ENCODE measurements at places on chromosomes 6 and 20.

DNA sequence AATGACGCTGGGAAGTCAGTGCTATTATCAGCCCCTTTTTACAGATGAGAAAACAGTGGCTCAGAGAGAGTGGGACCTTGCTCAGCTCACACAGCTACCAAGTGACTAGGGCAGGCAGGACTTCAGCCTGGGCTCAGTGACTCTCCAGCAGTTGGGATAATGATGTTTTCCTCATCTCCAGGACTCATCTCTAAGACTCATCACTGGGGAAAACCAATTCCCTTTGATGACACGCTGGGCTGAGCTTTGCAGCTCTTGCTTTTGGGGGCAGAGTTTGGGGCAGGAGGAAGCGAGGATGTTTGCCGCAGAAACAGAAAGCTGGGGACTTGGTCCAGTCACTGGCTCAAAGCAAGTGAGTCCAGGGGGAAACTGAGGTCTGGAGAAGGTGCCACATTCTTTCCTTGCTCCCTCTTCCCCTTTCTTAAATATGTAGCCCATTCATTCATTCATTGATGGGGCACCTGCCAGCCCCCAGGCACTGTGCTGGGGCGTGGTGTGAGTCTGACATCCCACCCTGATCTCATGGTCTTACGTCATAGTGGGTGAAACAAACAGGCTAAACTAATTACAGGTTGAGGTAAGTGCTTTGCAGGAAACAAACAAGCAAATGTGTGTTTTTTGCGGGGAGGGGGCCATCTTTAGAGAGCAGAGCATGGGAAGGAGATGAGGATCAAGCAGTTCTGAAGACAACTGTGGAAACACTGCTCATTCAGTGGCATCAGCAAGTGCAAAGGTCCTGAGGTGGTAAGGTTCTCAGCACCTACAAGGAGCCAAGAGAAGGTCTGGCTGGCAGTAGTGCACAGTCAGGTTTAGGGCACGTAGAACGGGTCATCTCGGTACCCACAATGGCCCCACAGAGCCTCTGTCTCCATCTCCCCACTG lies 74.4 kb upstream of the PMEPA1 start:
- DNase-seq, result no peak

- no peak for DNase-seq
These were observed 99.2 kb upstream of the RREB1 start for GRCh38 chr6:7008451-7008988.

- no peak for DNase-seq
These were observed 1.8 kb downstream of the FOXF2 start for GRCh38 chr6:1390946-1391799.

- no peak for DNase-seq
These were observed 291.4 kb upstream of the QKI start for GRCh38 chr6:163123098-163123497.

GRCh38 chr6:170223718-170224693 lies 66.9 kb downstream of the DLL1 start:
- DNase-seq, result no peak

GRCh38 chr6:36364669-36365479 lies 22.6 kb downstream of the ETV7 start:
- DNase-seq, result no peak

DNA sequence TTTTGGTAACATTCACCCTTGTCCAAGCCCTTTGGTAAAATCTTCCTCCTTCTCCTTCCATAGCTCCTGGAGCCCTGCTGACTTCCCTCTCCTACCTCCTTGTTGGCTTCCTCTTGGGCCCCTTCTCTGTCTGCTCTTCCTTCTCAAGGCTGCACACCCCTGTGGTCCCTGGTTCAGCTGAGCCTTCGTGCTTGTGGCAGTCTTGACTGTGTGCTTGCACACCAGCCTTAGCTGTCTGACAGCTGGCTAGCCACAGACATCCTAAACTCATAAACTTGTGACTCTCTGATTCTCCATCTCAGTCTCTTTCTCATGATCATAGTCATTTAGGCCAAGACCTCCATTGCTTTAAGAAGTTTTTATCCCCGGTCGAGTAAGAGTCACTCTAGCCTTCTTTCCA lies 37.1 kb downstream of the DHX35 start:
- DNase-seq, result no peak

- DNase-seq, result no peak
These were observed 11.4 kb upstream of the IFNGR1 start for GRCh38 chr6:137230547-137230946.

DNA sequence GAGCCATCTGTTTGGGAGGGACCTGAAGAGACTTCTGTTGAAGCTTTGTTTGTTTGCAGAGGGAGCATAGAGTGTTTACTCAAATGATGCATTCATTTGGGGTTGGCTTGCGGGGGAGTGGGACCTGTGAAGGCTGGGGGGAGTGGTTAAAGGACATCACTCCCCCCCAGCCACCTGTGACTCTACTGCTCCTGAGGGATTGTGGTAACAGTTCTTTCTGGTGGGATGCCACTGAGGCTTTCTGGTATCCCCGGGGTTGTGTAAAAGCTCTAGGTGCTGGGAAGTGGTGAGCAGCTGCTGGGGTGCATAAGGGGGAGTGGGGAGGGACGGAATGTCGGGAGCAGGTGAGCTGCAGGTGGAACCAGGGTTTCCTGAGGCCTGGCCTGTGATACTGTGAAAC lies 239.2 kb upstream of the QKI start:
- DNase-seq, result no peak

GRCh38 chr6:21265034-21265729 lies 328.4 kb upstream of the SOX4 start:
- no peak for DNase-seq

- no peak for DNase-seq
These were observed 230.2 kb downstream of the CDH4 start for GRCh38 chr20:61482056-61482887.

DNA sequence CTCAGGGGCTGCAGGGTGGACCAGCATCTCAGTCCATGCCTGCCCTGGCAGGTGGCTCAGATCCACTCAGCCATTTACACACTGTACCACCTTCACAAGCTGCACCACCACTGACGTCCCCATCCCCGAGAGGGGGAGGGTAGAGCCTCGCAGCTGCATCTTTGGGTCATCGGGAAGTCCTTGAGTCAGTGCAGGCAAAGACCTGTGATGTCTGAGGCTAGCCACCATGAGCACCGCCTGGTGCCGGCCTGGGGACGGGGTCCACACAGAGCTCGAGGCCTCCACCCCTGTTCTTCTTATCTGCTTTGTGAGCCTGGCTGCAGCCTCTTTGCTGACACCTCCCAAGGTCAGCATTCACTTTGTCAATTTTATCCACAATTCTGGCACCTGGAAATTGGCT lies 141.4 kb downstream of the PHACTR3 start:
- no peak for DNase-seq

GRCh38 chr6:136737871-136738691 lies 54.2 kb downstream of the MAP3K5 start:
- DNase-seq, result no peak

DNA sequence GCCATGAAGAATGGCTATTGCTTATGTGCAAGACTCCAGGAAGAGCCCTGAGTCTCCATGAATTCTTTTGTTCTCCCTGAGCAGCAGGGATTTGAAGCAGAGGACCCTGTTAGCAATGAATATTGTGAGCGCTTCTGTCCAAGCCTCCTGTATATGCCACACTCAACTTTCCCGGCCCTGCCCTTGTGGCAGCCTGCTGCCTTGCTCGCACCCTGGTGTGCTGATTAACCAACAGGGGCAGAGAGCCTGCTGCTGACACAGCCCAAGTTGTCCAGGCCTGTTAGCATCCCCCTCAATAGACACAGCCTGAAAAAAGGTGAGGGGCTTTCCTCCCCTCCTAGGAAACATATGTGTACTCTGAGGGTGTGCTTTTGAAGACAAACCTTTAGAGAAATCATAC lies 131.4 kb downstream of the BMP2 start:
- DNase-seq, result no peak

GRCh38 chr20:60008130-60008808 lies 50.0 kb downstream of the CDH26 start:
- no peak for DNase-seq

- DNase-seq, result no peak
These were observed 147.2 kb upstream of the HMGCLL1 start for GRCh38 chr6:55726144-55726543.

DNA sequence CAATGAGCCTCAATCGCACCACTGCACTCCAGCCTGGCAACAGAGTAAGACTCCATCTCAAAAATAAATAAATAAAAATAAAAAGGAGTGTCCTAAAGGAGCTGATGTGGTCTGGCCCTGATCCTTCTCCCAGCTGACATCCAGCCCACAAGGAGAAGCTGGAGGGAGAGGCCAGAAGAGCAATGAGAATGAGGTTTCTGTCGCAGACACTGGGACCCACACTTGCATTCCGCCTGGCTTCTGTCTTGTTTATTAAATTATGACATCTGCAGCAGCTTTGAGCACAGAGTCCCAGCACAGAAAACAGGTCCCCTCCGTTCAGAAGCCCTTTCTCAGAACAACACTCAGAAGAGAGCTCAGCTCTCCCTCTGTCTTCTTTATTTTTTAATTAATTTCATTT lies 10.3 kb upstream of the E2F1 start:
- no peak for DNase-seq

- no peak for DNase-seq
These were observed 40.5 kb downstream of the ADGRB3 start for GRCh38 chr6:68675548-68675947.

GRCh38 chr6:165704045-165704748 lies 41.2 kb upstream of the PDE10A start:
- no peak for DNase-seq

DNA sequence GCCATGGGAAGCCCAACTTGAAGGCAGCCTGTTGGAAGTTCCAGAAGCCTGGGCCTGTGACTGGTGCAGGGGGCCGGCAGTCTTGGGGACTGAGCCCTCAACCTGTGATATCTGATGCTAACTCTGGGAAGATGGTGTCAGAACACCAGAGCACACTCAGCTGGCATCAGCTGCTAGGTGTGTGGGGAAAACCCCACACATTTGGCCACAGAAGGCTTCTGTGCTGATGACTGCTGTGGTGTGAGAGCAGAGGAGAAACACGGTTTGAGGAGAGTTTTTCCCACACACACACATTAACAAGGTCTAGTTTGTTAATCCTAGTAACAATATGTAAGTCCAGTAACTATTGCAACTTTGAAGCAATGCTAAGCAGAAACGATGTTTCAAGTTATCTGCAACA lies 78.0 kb downstream of the PSMB1 start:
- DNase-seq, result no peak

- DNase-seq, result no peak
These were observed 590 bp upstream of the MAP1LC3A start for GRCh38 chr20:34557936-34558319.

- no peak for DNase-seq
These were observed 121.3 kb downstream of the TRMT11 start for GRCh38 chr6:126107475-126108166.

DNA sequence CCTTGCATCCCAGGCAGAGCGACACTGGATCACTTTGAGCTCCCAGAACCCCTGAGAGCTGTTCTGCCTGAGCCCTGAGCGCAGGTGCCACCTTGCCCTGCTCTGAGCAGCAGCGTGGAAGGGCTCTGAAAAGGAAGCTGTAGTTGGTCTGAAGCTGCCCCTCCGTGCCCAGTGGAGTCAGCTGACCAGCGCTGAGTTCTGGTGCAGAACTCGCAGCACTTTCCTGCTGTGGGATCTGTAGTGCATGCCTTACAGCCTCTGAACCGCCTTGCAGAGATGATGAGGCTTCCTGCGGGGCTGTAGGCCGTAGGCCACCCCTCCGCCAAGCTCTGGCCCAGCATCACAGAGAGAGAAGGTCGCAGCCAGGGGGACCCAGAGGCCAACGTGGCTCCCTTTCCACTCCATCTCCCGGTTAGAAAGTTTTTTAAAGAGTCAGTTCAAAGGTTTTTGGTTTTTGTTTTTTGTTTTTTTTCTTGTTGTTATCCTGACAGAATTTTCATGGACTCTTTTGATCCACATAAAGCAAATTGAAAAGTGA lies 158.3 kb upstream of the CST7 start:
- DNase-seq, result no peak

GRCh38 chr6:154257067-154257466 lies 99.5 kb downstream of the IPCEF1 start:
- no peak for DNase-seq

DNA sequence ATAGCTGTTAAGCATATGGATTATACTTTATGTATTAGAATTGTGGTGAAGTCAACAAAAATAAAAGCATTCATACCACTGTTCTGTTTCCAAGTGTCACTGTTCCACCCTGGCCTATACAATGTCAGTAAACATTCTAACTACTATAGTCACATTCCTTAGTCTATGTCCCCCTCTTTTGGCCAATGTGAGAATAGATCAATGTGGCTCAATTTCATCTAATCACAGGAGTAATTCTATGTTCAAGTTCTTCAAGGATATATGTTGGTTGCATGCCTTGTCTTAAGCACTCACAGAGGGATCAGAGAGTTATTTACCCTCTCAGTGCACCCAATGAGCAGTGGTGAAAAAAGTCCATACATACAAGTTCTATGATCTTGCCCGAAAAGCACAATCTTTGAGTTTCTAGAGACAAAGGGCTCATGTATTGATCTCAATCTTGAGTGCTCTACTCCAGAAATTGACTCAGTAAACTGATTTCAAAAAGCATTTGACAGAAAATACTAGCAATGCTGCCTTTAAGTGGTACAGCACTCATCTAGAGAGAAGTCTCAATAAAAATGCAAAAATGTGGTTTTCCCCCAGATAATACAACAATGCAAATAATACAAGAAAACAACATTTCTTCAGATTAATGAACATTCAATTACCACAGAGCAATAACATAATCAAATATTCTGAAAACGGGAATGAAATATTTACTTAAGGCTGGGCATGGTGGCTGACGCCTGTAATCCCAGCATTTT lies 16.5 kb downstream of the SMLR1 start:
- DNase-seq, result no peak

DNA sequence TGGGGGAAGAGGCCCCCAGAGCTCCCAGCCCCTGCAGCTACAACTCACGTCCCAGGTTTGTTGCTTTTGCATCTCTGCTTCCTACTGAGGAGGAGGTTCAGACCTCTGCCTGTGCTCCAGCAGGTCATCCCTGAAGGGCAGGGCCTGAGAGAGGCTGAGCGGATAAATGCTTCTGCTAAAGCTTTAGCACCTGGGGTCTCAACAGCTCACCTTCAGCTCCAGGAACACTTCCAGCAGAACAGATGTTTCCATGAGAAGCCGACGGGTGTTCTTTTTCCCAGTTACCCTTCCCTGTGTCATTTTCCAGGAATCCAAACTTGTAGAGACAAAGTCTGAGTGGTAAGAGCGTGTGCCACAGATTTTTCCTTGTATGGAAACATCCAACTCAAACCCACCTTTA lies 208.8 kb downstream of the TBC1D7 start:
- no peak for DNase-seq

All from stimulated activated CD4-positive, alpha-beta T cell treated with anti-CD3 and anti-CD28 coated beads, Interleukin-1b, Interleukin-23, amount 100 ng/mL, for 1 hour (primary cell).